ENCODE measurements at places on chromosomes 4 and X.
A peak's percentile ranks its signal among the peaks of the same experiment; 100 is the strongest.

GRCh38 chr4:108171339-108172230, 2.9 kb upstream of the LEF1 start:
- DNase-seq: peak; percentile 69

DNA sequence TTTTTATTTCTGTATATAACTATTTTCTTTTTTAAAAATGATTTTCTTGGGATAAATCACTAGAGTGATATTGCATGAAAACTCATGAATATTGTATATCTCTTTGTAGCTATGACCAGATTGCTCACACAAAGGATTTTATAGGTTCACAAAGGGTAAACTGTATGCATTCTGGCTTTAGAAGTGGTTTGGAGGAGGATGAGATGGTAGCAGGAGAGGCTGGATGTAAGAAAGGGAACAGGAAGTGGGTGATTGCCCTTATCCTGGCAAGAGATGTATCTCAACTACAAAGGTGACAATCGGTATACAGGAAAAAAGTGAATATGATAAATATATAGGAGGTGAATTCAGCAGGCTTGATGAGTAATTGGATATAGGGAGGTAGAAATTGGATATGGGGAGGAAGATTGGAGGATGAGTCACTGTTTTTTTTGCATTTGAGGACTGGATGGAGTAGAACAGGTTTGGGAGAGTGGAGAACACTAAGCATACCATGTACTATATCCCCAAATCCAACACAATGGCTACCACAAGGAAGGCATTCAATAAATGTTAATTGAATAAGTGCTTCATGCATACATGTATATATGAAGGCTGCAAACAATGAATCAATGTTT, 9.9 kb downstream of the FGG start:
- DNase-seq: no peak

DNA sequence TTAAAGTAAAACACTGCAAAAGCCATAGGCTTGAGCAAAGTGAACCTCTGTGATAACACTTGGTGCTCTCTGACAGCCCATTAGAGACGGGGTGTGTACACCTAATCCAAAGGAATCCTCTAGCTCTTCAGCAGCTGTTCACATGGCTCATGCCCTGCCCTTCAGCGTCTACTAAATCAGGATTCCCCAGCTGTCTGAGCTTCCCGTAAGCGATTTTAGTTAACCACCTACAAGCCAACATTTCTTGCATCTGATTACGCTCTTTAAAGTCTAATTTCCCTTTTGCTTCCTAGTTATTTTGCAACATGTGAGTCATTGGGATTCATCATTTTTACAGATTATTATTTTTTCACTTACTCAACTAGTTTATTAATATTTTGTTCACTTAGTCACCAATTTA, 6.5 kb downstream of the DMD start:
- no peak for DNase-seq

DNA sequence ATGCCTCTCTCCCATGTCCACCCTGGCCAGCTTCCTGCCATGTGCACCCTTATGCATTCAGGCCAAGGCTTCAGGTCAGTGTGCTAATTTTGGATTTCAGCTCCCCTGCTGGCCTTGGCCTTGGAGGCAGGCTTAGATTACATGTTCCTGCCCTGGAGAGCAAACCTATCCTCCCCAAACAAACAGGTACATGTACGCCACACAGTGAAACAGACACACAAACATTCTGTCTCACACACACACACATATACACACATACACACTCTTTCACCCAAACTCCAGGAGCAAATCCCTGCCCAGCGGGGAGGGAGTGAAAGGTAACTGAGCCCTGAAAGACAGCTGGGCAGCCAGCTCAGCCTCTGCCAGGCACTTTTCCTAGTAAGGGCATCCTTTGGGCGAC, 62.7 kb upstream of the ARHGAP36 start:
- no peak for DNase-seq

DNA sequence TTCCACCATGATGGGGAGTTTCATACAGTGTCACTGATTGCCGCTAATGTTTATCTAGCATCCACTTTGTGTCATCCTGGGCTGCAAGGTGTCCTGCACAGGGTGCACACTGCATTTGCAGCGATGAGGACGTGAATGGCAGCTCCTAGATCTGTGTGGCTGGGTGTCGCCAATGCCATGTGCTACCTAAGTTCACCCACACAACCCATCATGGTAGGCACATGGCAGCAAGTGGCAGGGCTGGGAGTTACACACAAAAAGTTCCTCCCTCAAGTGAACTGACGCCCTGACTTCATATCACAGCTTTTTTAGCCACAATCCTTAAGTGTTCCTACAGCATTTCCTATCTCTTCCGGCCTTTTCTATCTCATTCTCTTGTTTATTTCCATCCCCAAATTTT, 45.9 kb upstream of the SPRY1 start:
- DNase-seq: no peak

- no peak for DNase-seq
These were observed 144.1 kb upstream of the DDX53 start for GRCh38 chrX:22855693-22856092.

DNA sequence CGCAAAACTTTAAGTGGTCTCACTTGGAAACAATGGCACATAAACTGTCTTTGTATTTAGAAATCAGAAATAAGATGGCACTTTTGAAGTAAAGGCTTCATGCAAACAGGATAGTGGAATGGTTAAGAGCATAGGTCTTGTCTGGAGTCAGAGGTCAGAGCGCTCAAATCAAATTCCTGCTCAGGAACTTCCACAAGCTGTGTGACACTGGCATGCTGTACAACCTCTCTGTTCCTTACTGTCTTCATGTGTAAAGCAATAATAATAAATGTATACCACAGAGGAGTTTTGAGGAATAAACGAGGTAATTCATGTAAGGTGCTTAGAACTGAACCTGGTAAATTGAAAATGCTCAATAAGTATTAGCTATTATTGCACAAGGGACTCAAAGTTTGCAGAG, 43.4 kb upstream of the ACSL4 start:
- no peak for DNase-seq

- no peak for DNase-seq
These were observed 163.4 kb downstream of the BANK1 start for GRCh38 chr4:101953949-101954348.

DNA sequence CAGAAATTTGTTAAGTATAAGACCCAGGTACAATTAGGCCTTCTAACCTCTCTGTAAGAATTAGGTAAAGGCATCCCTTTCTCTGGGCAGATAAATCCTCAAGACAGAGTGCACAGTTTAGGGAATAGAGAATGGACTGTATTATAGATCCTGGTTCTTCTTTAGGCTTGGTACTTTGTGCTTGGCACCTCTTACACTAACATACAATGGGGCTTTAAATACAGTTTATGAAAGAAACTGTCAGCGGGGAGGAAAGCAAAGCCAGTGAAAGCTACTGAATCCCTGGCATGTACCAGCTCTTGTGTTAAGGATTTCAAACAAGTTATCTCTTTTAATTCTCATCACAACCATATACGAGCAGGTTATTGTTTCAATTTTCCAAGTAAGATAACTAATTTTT, 1350.0 kb downstream of the ADGRL3 start:
- DNase-seq: no peak

GRCh38 chrX:133183806-133184205, 34.3 kb downstream of the TFDP3 start:
- no peak for DNase-seq

GRCh38 chr4:184147858-184148737, 69.6 kb downstream of the ENPP6 start:
- no peak for DNase-seq

- DNase-seq: no peak
These were observed 10.2 kb downstream of the CBR4 start for GRCh38 chr4:168999809-169000208.

- DNase-seq: no peak
These were observed 60.8 kb downstream of the SHROOM2 start for GRCh38 chrX:9847071-9847470.

DNA sequence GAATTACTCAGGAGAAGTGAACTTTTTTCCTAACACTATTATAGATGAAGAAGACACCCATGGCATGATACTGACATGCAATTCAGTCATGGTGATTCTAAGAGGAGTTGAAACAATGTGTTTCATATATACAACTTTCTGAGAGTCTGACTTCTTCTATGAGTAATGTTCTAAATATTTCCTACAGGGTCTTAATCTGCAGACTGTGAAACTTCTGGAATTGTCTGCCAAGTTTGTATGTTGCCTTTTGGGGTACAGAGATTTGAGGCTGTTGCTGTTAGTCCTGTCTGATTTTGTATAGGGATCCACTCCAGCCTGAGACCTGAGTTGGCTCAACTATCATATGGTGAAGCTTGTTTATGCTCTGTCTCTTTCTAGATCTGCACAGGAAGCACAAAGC, 160.6 kb upstream of the GATB start:
- no peak for DNase-seq

GRCh38 chrX:9895225-9895912, 71.8 kb upstream of the CLDN34 start:
- DNase-seq: no peak

GRCh38 chrX:105527759-105528158, 294.6 kb upstream of the NRK start:
- no peak for DNase-seq

GRCh38 chr4:101259876-101260275, 87.5 kb downstream of the PPP3CA start:
- DNase-seq: no peak

- DNase-seq: no peak
These were observed 98.9 kb upstream of the SH3RF1 start for GRCh38 chr4:169369634-169370033.

DNA sequence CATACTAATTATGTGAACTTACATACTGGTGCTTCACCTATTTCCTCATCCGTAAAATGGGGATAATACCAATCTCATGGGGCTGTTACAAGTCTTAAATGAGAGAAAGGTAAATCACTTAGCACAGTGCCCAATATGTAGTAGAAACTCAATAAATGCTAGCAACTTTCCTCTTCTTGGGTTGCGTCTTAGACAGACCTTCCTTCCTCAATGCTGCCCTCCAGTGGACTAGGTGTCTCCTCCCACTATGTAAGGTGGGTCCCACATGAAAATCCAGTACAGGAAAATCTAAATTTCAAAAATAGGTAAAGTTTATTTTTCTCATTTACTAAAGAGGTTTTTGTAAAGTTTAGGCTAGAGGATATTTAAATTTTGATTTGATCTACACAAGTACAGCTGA, 20.6 kb downstream of the ZDHHC9 start:
- peak; percentile 63 for DNase-seq

GRCh38 chr4:179583221-179583620, 2141.0 kb upstream of the AGA start:
- DNase-seq: no peak

GRCh38 chr4:20486433-20486832, 213.8 kb upstream of the PACRGL start:
- DNase-seq: no peak

GRCh38 chr4:158799013-158799770, 30.4 kb downstream of the FNIP2 start:
- DNase-seq: no peak

DNA sequence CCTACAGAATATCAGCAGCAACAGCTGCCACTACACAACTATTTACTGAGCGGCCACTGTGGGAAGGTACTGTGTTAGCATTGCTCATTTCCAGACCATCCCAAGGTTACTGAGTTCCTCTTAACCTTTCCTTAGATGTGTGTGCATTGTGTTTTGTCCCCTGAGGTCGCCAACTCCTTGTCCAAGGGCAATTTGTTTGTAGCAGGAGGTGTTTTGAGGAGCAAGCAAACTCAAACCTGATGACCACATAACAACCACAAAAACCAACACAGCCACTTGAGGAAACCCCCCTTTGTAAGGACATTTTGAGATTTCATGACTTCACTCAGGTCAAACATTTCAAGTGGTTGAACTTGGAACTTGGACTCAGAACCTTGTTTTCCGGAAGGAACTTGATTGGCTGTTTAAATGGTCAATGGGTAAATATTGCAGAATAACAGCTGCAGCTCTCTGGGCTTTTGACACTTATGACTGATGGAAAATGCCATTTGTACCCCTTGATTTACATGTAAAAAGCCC, 122.3 kb downstream of the MID1IP1 start:
- no peak for DNase-seq

GRCh38 chr4:8534129-8534528, 46.1 kb upstream of the GPR78 start:
- DNase-seq: no peak

GRCh38 chr4:70722199-70722791, 531 bp downstream of the RUFY3 start:
- DNase-seq: peak; percentile 55

- DNase-seq: no peak
These were observed 174.6 kb downstream of the PCDH10 start for GRCh38 chr4:133323670-133324069.

Data from activated CD4-positive, alpha-beta T cell treated with anti-CD3 and anti-CD28 coated beads for 4 hours (primary cell).